ENCODE measurements at places on chromosomes 4 and X. TPM values are rescaled to one million over a fixed set of nuclear protein-coding genes. Genes with fewer than 3 reads are reported as not detected.

Gene SSX1
- not detected for total RNA-seq

Gene PTPN13
- 2.0 TPM for total RNA-seq

DNA sequence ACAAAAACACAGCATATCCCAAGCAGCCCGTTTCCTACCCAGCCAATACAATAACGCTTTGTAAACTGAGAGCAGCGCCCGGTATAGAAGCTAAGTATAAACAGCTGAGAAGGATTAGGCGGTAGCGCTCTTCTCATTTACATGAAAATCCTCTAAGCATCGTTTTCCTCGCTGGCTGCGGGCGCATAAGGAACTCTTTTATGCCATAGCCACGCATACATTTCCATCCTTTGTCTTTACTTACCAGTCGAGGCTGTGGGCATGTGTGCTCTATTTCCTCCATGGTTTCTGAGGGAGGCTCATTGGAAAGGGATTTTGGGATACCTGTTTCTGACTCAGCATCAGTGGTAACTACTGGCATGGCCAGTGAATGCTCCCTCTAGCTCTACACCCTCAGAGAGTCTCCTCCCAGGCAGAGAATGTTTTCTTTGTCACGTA, 383 bp downstream of the PCYT1B start:
- H3K36me3 ChIP-seq = no peaks in the 10 kb centered on the region
- H3K4me1 ChIP-seq = peaks cover 16% of the 10 kb centered on the region
- peak; percentile 5 for DNase-seq
- peak overlapping the region; percentile 60 for H3K27ac ChIP-seq
- H3K27me3 ChIP-seq = peaks cover 10% of the 10 kb centered on the region

DNA sequence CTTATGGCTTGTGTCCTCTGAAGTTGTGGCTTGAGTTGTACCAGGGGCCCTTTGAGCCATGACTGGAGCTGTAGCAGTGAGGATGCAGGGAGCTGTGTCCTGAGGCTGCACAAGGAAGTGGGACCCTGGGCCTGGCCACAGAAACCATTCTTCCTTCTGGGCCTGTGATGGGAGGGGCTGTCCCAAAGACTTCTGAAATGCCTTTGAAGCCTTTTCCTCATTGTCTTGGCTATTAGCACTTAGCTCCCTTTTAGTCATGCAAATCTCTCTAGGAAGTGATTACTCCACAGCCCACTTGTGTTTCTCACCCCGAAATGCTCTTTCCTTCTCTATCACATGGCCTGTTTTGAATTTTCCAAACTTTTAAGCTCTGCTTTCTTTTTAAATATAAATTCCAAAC, 92.4 kb downstream of the FHDC1 start:
- no peak for DNase-seq
- H3K27ac ChIP-seq = no peak overlapping the region
- no peaks in the 10 kb centered on the region for H3K27me3 ChIP-seq
- H3K4me1 ChIP-seq = peaks cover 5% of the 10 kb centered on the region
- H3K4me3 ChIP-seq = no peak overlapping the region

- H3K4me1 ChIP-seq = no peaks in the 10 kb centered on the region
- H3K36me3 ChIP-seq = no peaks in the 10 kb centered on the region
Measured at GRCh38 chr4:41146716-41147506, 67.4 kb downstream of the APBB2 start.

DNA sequence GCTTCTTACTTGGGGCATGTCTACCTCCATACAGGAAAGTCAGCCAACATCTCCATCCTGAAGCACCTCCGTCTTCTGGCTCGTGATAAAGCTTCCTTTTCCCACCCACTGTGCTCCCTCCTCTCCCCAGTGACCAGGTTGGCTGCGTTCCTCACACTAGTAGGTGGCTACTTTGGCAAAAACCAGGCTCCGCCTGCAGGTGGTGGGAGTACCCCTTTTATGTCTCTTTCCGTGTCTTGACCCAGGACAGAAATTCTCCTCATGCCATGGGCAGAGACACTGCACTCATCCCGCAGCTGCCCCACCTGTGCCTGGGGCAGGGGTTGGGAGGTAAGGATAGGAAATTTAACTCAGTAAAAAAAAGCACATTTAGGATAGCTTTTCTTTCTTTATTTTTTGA, 50.9 kb downstream of the ENPP6 start:
- H3K27me3 ChIP-seq = peaks cover 53% of the 10 kb centered on the region
- peaks cover 4% of the 10 kb centered on the region for H3K4me1 ChIP-seq
- H3K27ac ChIP-seq = no peak overlapping the region
- no peak for DNase-seq
- no peaks in the 10 kb centered on the region for H3K36me3 ChIP-seq

- peaks cover 9% of the 10 kb centered on the region for H3K4me1 ChIP-seq
- peaks cover 20% of the 10 kb centered on the region for H3K36me3 ChIP-seq
- DNase-seq = no peak
- peaks cover 12% of the 10 kb centered on the region for H3K27me3 ChIP-seq
- H3K27ac ChIP-seq = peak overlapping the region; percentile 96
Measured at GRCh38 chrX:100819534-100819836, 706 bp upstream of the CSTF2 start.
